Hematopoietic multipotent progenitor cell treated with erythropoietin and hydrocortisone succinate and interleukin-3 and kit ligand, for 4 days (in vitro differentiated cells): ENCODE measurements at places on chromosomes 6 and 20.

- DNase-seq = peak; percentile 34
These were observed 86.5 kb downstream of the ATRN start for GRCh38 chr20:3557237-3557785.

DNA sequence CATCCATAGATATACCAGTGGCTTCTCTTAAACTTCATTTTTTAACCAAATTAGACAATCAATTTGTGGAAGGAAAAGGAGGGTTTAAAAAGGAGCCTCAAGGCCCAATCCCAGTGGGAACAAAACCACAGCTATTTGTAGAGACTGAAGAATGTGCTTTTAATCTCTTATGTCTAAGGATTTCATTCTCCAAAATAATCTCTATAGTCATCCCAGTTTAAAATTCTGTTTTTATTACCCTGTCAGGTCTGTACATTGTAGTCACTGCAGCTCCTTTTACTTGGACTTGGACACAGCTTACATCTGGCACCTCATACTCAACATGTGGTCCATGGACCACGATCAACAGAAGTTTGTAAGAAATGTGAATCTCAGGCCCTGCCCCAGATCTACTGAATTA is 152.1 kb upstream of the STMND1 start:
- no peak for DNase-seq

DNA sequence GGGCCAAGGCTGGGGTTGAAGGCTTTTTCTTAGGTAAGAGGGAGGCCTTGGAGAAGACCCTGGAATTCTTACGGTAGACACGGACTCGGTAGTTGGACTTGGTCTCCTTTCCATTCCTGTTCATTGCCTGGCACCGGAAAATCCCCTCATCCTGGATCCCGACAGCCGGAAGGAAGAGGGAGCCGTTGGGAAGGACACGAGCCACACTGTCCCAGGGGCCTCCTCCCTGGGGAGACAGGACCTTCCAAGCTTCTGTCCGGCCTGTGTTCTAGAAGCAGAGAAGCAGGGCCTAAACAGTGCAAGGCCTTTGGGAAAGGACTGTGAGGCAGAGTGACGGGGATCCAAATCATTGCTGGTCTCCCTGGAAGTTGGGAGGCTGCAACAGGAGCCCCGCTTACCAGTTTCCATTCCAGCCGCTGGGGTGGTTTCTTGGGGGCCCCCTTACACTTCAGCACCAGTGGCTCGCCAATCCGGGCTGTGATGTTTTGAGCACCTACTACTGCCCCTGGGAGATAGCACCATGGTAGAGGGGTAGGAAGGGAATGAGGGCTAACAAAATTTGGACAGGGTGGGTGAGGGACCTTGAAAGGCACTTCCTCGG is 470 bp downstream of the AGER start:
- DNase-seq = no peak

- peak; percentile 22 for DNase-seq
These were observed 125.3 kb upstream of the DST start for GRCh38 chr6:56767892-56768531.

GRCh38 chr20:45647441-45648050 is 16.5 kb upstream of the WFDC9 start:
- no peak for DNase-seq

- DNase-seq = no peak
These were observed 29.8 kb downstream of the NEDD9 start for GRCh38 chr6:11202513-11203305.

DNA sequence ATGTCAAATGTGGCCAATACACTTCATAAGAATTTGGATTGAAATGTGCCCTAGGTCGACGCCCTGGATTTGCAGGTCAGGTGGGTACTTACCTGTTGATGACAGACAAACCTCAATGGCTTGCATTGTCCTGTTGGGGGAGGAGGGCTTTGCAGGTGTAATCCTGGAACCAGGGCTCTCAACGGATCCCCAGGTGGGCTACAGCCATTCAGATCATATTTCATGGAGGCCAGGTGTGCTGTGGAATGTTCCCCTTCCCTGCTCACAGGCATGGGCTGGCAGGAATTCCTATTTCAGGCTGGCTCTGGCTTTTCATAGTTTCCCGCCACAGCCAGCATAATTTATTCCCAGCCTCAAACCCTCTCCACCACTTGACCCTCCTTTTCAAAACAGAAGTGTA is 254.7 kb downstream of the SMOC2 start:
- no peak for DNase-seq

DNA sequence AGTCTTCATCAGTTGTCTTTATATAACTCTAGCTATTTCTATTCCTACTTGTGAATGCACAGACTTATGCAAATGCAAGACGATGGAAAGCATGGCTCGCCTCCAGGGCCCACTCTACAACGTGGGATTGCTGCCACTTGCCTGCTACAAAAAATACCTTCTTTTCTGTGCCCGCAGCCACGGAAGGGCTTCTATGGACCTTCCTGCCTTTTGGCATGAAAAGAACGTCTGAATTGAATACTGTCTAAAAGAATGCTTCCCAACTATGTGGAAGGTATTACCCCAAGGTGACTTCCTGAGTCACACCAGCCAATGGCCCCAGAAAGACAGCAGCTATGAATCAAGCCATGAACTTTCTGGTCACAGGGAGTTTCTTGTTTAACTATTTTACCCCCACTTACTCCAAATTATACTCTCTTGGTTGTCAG is 261.2 kb downstream of the HIVEP2 start:
- DNase-seq = no peak

- DNase-seq = no peak
These were observed 39.1 kb downstream of the NFATC2 start for GRCh38 chr20:51503376-51503775.

DNA sequence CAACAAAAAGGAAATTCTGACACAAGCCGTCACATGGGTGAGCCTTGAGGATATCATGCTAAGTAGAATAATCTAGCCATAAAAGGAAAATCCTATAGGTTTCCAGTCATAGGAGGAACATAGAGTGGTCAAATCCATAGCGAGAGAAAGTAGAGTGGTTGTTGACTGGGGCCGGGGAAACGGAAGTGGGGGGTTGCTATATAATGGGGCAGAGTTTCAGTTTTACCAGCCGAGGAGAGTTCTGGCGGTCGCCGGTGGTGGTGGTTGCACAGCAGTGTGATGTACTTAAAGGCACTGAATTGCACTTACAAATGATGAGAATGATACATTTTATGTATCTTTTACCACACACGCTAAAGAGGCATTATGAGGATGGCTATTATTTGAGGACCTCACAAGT is 4.9 kb downstream of the GPR31 start:
- no peak for DNase-seq

GRCh38 chr6:163323705-163324104 is 90.8 kb upstream of the QKI start:
- DNase-seq = no peak

DNA sequence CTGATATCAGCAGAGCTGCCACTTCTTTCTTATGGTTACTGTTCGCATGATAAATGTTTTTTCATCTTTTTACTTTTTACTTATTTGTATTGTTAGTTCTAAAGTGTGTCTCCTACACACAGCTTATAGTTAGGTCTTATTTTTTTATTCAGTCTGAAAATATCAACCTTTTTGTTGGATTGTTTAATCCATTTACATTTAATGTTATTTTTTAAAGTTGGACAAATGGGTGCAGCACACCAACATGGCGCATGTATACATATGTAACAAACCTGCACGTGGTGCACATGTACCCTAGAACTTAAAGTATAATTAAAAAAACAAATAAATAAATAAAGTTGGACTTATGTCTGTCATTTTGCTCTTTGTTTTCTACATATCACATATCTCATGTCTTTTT is 40.3 kb upstream of the FOXC1 start:
- no peak for DNase-seq

GRCh38 chr6:111813237-111813636 is 60.0 kb downstream of the FYN start:
- no peak for DNase-seq

DNA sequence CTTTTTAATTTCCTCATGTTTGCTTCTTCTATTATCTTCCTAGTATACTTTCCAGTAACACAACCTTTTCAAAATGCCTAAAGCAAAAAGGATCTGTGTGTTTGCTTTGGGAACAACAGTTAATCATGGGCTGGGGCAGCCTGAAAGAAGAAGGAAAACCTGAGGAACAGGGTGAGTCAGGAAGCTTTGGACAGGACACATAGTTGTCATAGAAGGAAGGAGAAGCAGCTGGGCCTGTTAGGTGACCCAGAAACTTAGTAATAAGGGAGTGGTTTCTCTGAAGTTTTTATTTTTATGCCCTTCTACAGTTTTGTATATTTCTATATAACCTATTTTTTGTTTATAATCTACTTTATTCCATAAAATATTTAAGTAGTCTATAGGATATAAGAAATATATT is 61.4 kb downstream of the CD24 start:
- no peak for DNase-seq

- no peak for DNase-seq
These were observed 24.3 kb downstream of the PCNA start for GRCh38 chr20:5095454-5095853.
